A172 (cell line): ENCODE measurements at places on chromosomes 7 and 10. TPM values are rescaled to one million over a fixed set of nuclear protein-coding genes. Genes with fewer than 3 reads are reported as not detected.

Gene SUN3
- total RNA-seq, result 4.5 and 7.9 TPM in 2 replicates

DNA sequence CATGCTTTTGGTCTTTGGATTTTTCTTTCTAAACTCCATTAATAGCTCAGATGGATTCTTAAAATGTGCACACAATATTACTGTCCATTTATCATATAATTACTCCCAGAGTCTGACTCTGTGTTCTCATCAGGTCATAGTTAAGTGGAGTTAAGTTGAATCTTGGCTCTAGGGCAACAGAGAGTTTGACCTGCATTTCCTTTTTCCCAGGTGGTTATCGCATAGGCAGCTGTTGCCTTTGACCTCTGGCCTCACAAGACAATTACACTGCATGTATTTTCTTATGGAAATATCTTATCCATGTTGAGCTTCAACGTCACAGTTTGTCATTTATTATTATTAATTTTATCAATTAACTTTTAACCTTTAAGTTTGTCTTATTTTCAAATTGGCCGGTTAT, 237.5 kb upstream of the HGF start:
- no peak for DNase-seq

- peak; percentile 49 for DNase-seq
Measured at GRCh38 chr10:66627156-66627555, 298.7 kb upstream of the LRRTM3 start.

- DNase-seq, result no peak
Measured at GRCh38 chr7:71784180-71784579, 628.0 kb downstream of the CALN1 start.

- no peak for DNase-seq
Measured at GRCh38 chr7:133051066-133051465, 30.8 kb downstream of the CHCHD3 start.
